NCI-H1694 (cell line): ENCODE measurements at places on chromosomes 4 and X.

- DNase-seq: no peak
Observed at GRCh38 chrX:9465380-9466123, 694 bp downstream of the TBL1X start.

GRCh38 chr4:10622728-10623127, 61.8 kb downstream of the CLNK start:
- no peak for DNase-seq

GRCh38 chrX:11311706-11312105, 18.5 kb downstream of the AMELX start:
- DNase-seq: no peak

DNA sequence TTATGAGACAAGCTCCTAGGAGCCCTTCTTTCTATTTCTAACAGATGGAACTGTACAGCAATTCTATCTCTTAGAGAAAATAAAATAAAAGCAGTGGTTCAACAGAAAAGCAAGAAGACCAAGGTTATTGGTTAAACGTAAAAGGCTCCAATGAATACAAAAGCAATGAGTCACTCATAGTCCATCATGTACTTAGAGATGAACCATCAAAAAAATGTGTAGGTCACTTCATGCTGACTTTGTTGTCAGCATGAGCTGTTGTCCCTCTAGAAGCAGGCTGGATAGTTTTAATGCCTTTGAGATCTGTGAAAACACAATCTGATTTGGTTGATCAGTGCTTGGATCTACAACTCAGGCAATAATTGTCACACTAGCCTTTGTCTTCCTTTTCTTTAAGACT, 378.6 kb upstream of the ANXA10 start:
- no peak for DNase-seq

GRCh38 chr4:121594796-121595526, 101.8 kb downstream of the ANXA5 start:
- no peak for DNase-seq

DNA sequence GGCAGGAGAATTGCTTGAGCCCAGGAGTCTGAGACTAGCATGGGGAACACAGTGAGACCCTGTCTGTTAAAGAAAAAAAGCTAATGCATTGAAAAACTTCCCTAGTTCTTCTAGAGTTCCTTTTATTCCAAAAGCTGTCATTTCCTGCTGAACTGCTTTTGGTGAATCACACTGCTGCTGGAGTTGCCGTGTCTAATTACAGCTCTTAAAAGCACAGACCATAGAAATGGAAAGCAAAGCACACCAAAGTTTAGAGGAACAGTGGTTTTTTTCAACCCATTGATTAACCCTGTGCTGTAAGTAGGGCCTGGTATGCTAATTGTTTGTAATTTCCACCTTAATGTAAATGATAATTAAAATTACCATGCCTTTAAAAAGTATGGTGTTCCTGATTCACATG, 52.4 kb downstream of the SEPTIN11 start:
- no peak for DNase-seq

DNA sequence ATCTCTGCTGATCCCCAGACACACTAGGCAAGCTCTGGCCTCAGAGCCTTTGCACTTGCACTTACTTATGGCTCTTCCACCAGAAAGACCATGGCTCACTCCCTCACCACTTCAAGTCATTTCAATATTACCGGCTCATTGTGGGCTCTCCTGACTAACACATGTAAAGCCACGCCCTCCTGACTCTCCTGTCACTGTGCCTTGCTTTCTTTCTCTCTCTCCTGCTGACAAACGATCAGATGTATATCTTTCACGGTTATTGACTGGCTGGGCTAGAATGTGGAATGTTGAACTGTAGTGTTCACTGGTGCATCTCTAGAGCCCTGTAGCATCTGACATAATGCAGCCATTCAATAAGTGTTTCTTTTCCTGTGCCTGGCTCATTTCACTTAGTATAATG, 425.1 kb downstream of the RAB28 start:
- no peak for DNase-seq

DNA sequence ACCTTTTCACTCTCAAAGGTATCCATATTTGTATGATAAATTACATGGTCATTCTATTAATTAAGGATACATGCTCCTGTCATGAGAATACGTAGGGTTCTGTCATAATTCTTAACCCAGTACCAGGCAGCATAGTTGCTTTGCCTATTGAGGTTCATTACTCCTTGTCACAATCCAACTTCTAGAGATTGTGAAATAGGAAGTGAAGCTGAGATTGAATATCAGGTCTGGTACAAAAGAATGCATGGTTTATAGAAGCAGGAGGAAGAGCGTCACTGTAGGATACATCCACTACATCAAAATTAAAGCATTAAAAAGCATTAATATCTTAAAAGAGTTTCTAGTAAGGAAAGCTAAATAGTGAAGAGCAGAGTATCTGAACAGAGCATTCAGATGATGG, 647.0 kb downstream of the IQCM start:
- no peak for DNase-seq

GRCh38 chr4:91592125-91592524, 711.6 kb upstream of the GRID2 start:
- DNase-seq: no peak
